ENCODE measurements at places on chromosomes 5 and 9.

DNA sequence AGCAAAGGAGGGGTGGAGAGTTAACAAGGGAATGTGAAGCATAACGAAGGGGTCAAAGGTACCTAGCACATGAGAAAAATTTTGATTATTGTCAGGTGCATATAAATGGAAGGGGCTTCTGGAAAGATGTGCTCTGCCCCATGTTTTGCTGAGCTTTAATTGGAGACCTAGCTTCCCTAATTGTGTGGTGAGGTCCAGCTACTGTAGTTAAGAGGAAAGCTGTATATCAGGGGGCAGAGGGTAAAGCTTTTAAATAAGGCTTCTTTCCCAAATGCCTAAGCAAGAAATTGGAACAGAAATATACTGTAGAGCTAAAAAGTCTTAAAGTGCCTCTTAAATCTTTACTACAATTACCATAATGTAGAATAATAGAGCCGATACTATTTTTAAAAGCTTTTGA, 267.2 kb downstream of the MAT2B start:
- DNase-seq = no peak

DNA sequence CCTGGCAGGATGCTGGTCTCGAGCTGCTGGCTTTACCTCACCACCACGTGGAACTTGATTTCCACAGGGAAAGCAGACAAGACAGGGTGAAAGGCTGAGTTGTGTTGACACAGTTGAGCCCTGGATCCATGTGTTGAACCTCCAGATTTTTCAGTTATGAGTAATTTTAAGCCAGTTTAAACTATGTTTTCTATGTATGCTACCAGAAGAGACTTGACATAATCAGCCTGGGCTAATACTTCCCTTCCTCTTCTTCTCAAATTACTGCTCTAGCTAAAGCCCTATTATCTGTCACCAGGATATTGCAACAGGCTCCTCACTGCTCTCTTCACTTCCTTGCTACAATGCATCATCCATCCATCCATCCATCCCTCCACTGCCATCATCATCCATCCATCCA, 12.0 kb upstream of the PHYKPL start:
- peak; percentile 37 for DNase-seq

- DNase-seq = no peak
These were observed 1087.7 kb upstream of the ARRDC3 start for GRCh38 chr5:92470770-92471169.

DNA sequence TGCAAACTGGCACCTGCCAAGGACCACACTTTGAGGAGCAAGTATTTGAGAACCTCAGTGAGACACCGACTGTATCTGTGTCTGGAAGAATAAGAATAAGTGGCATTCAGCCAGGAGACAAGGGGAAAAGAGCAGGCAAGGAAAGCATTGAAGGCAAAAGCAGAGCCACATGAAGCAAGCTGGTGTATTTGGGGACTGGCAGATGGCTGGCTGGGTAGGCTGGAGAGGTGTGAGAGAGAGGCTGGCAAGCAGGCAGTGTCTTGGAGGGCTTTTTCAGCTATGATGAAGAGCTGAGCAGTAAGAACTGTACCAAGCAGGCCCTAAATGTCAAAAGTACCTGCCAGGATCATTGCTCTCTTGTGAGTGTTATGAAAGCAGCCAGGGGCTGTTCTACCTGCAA, 14.1 kb upstream of the C5orf58 start:
- DNase-seq = no peak

- peak; percentile 79 for DNase-seq
These were observed 61.3 kb upstream of the IQGAP2 start for GRCh38 chr5:76341651-76342334.

- peak; percentile 49 for DNase-seq
These were observed 10.5 kb downstream of the DOCK2 start for GRCh38 chr5:169647566-169647965.

- DNase-seq = no peak
These were observed 1.3 kb downstream of the SCGB3A1 start for GRCh38 chr5:180589771-180590542.

GRCh38 chr5:146732962-146733361, 145.6 kb downstream of the PPP2R2B start:
- no peak for DNase-seq

DNA sequence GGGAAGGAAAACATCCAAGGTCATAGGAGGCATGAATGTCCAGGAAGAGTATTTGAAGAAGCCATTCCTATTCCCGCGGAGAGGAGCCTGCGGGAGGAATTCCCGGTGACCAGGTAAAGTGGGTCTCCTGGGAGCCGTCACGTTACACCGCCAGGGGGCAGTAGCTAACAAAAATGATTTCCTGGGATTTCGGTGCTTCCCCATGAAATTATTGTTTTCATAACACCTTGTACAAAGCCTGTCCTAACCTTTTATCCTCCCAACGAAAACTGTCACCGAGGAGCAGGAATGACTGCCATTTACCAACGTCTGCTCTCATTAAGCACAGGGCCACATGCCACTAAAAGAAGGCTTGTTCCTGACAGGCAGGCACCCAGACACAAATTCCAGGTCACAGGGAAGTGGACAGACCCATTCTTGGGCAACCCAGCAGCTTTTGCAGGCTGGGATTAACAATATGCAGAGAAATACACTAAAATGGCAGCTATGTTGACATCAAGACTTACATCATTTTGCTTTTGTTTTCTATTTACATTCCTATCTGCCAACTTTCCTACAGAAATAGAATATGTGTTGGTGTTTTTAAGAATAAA, 41.2 kb upstream of the CTSL start:
- no peak for DNase-seq

DNA sequence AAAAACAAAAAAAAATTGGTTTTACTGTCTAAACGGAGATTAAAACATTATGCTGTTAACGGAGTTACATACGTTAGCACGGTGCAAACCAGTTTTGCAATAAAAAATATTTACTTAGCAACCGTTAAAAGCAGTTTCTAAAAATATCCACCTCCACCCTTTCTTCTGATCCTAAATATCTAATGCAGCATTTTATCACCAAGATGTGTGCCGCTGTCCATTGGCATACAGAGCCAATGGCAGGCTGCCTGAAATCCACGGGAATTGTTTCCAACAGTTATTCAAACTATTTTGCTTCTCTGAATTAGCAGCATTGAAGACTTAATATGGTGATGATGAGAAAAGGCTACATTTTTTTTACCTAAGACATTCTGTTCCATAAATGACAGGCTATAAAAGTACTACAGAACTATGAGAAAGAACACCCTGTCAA, 61.6 kb downstream of the CSNK1A1 start:
- DNase-seq = no peak

All from KBM-7 (cell line).